ENCODE measurements at places on chromosomes 6 and 20.
A peak's percentile ranks its signal among the peaks of the same experiment; 100 is the strongest.

DNA sequence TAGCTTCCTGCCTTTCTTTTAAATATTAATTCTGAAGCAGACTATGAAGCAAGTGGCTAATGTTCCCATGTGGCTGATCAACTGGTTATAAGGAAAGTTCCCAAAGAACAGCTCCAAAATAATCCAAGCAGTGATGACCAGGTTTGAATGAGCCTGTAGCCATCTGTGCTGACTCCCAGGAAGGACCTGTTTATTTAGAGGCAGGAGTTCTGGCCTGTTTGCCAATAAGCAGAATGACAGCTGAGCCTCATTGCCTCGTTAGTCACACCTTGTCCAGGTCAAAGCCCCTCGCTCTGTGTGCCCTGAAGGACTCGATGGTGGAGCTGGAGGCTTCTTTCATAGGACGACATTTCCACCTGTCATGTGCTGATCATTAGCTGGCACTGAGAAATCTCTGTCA, 97.4 kb downstream of the TMEM170B start:
- DNase-seq: no peak

GRCh38 chr6:81589465-81590313, 162.8 kb downstream of the TENT5A start:
- DNase-seq: no peak

GRCh38 chr6:2231438-2231837, 14.0 kb downstream of the GMDS start:
- no peak for DNase-seq

GRCh38 chr6:17354700-17355403, 38.5 kb upstream of the CAP2 start:
- DNase-seq: no peak

- no peak for DNase-seq
Observed at GRCh38 chr20:3021327-3021726, 22.1 kb upstream of the GNRH2 start.

DNA sequence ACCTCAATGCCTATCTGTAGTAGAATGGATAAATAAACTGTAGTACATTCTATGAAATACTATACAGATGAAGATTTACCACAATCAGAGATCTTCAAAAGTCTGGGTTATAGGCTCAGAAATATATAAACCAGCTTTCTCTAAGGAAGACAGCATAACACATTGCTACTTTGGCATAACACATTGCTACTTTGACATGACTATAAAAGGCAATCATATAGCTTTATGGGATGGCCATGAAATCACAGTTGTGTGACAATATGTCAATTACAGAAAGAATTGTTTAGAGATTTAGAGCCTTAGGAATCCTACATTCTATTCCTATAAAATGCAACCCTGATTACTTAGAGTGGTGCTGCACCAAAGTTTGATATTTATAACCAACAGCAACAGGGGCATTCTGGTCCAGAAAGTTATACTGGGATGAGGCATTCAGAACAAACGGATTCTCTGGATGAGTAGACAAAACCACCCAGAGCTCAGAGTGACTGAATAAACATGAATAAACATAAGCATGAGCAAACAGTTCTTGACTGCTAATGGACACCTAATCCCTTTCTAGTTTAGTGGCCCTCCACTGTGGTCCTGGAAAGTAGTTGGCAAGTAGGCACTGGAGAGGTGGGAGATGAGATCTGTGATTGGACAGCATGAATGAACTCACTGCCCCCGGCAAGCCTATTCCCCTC, 12.0 kb downstream of the TTI1 start:
- DNase-seq: no peak

- DNase-seq: no peak
Observed at GRCh38 chr6:128508588-128509296, 11.7 kb downstream of the PTPRK start.

- no peak for DNase-seq
Observed at GRCh38 chr6:163132050-163132750, 282.3 kb upstream of the QKI start.

- no peak for DNase-seq
Observed at GRCh38 chr6:4224067-4224978, 88.9 kb upstream of the ECI2 start.

DNA sequence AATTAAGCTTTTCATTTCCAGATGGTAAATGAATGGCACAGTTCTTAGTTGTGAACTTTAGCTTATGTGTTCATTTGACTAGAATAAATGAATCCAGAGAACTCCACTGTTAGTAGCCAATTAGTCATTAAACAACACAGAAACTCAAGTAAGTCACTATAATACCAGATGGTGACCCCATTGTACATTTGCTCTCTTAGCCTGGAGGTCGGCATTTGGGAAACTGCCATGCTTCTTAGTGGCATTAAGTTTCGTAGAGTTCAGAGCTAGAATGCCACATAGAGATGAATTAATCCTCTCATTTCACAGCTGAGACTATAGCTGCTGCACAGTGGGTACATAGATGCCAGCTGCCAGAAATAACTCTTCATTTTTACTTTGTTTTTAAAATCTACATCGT, 10.8 kb upstream of the DTNBP1 start:
- DNase-seq: no peak

DNA sequence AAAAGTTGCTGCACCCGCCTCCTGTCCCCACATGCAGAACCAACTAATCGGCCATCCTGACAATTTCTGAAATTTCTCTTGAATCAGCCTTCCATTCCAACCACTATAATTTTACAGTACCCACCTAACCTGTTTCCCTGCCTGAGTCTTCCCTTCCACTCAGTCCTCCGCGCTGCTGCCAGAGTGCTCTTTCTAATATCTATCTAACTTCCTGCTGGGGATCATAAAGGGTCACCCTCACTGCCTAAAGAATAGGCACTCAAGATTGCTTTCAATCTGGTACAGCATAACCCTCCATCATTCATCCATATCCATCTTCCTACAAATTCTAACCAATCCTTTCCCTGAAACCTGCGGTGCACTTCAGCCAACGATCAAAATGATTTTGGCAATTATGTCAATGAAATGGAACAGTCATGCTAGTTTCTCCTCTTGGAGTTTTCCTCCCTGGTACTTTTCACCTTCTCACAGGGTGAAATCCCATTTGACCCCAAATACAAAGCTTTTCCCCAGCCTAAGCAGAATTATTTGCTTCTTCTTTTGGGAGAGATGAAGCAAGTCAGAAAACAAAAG, 117.5 kb upstream of the BEND6 start:
- no peak for DNase-seq

GRCh38 chr20:2151858-2152281, 50.2 kb downstream of the STK35 start:
- DNase-seq: no peak

DNA sequence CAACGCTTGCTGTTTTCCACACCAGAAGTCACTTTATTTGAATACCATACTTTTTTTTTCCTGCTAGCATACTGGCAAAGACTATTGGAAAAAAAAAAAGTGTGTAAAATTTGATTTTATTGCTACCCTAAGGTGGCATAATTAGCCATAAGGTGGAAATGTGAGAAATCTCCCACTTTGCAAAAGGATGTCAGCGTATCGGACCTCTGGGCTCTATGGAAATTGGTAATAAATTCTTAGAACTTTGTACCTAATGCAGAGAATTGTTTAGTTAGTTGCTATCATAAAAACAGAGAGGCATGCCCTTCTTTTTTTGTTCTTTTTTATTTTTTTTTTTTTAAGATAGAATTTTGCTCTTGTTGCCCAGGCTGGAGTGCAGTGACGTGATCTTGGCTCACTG, 63.7 kb upstream of the GMDS start:
- DNase-seq: no peak

DNA sequence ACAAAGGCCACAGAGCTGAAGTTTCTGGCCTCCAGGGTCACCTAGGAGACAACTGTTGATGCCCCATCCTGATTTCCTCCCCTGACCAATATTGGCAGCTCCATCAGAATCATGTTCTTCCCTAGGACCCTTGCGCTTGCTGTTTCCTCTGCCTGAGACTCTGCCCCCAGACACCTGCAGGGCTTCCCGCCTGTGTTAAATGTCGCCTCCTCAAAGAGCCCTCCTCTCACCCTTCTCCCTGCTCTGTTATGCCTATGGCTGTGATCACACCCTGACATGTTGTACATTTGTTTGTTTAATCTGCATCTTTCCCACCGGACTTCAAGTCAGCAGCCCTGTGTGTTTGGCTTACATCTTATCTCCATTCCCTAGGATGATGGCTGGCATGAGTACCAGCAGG, 30.1 kb downstream of the DLGAP4 start:
- DNase-seq: no peak

GRCh38 chr6:44284121-44284520, 13.9 kb downstream of the TMEM151B start:
- DNase-seq: no peak

- DNase-seq: no peak
Observed at GRCh38 chr20:50009521-50010454, 27.0 kb downstream of the SNAI1 start.

DNA sequence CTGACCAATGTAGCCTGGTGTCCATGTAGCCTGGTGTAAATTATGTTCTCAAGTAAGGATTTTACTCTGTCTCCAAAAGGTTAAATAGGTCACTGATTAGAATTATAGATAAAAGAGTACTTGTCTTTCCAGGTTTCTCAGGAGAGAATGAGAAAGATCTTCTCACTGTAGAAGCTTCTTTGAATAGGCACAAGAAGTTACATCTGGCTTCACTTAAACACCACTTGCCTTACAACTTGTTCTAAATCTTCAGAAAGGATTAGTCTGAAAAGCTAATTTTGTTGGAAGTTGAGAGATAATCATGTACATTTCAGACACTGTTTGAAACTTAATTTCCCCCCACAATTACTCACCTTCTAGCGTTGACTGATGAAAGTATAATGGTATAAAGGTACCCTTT, 275.3 kb downstream of the FARS2 start:
- no peak for DNase-seq

GRCh38 chr6:7730001-7730783, 4.3 kb downstream of the BMP6 start:
- DNase-seq: no peak

DNA sequence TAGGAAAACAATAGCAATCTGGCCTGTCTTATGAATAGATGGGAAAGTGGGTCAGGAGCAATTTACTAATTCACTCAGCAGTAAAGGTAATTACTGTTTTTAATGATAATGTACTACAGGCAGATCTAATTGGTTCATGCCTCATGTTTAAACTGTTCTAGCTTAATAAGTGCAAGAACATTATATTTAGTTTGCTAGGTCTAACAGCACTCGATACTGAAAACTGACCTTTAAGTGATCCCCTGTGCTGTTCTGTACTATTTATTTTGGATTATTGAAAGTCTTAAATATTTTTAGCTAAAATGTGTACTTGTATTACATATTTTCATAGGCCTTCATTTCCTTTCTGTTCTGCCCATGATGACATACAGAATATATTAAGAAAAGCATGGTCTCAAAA, 998.0 kb upstream of the GJE1 start:
- DNase-seq: no peak

GRCh38 chr6:10144772-10145171, 270.1 kb downstream of the TFAP2A start:
- no peak for DNase-seq

- DNase-seq: no peak
Observed at GRCh38 chr6:46079061-46079460, 50.7 kb upstream of the ENPP4 start.

DNA sequence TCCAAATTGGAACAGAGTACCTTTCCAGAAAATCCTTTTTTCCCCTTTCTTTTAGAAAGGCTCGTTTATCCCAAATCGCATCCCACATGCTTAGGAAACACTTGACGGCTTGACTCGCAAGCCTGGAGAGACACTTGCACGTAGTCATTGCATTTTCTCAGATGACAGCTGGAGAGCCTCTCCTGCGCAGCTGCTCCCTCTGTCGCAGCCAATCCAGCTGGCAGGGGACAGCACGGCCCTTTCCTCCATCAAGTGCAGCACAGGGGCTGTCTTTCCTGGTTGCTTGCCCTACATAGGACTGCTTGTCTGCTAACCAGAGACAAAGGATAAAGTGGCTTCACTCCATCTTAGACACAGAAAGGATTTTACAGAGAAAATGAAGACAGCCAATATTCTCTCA, 77.6 kb upstream of the RGS17 start:
- no peak for DNase-seq

DNA sequence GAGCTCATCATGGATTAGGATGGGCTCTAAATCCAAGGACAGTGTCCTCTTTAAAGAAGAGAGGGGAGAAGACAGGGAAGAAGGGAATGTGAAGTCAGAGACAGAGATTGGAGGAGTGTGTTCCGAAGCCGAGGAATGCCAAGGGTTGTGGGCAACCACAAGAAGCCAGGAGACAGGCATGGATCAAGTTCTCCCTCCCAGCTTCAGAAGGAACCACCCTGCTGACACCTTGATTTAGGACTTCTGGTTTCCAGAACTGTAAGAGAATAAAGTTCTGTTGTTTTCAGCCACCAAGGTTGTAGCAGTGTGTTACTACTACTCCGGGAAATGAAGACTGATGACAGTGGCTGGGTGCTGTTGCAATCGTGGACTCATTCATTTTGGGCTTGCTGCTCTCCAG, 120.1 kb downstream of the RPS12 start:
- no peak for DNase-seq

- peak; percentile 41 for DNase-seq
Observed at GRCh38 chr6:13294499-13295069, 33.8 kb downstream of the TBC1D7 start.

- DNase-seq: no peak
Observed at GRCh38 chr6:142013287-142013686, 119.4 kb upstream of the GJE1 start.

GRCh38 chr6:11085758-11086435, 7.7 kb upstream of the SMIM13 start:
- no peak for DNase-seq

DNA sequence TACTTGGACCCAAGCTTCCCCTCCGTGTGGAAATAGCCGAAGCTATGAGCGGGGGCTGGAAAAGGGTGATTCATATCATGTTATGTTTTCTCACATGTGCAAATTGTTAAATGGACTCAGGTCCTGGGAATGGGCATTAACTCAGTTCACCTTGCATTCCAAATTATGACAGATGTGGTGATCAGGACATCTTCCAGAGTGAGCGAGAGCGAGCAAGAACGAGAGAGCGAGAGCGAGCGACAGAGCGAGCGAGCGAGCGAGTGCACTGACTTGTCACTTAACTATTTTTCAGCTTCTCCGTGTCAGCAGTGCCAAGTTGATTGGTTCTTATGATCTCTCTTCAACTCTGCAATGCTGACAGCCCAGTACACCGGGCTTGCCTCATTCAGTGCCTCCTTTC, 437.4 kb upstream of the NRSN1 start:
- no peak for DNase-seq

GRCh38 chr6:6742535-6742934, 154.0 kb downstream of the LY86 start:
- DNase-seq: no peak

GRCh38 chr6:37221585-37222124, 35.9 kb upstream of the TBC1D22B start:
- no peak for DNase-seq

All from suprapubic skin (tissue), 4 donors.